Mesendoderm (in vitro differentiated cells): ENCODE measurements at places on chromosomes 6 and 20.

- DNase-seq = peak; percentile 44
Measured at GRCh38 chr20:4722571-4722970, 862 bp downstream of the PRND start.

DNA sequence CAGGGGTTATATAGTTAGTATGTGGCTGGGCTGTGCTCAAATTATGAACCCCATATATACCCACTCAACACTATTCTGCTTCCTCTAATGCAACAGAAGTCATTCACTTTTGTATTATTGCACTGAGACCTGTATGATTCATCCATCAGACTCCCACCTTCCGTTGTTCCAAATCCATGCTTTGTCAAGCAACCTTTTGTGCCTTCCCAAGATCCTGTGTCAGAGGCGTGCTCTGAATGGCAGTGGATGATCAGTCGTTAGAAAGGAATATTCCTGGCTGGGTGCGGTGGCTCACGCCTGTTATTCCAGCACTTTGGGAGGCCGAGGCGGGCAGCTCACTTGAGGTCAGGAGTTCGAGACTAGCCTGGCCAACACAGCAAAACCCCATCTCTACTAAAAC lies 103.2 kb downstream of the SH3BGRL2 start:
- DNase-seq = no peak

DNA sequence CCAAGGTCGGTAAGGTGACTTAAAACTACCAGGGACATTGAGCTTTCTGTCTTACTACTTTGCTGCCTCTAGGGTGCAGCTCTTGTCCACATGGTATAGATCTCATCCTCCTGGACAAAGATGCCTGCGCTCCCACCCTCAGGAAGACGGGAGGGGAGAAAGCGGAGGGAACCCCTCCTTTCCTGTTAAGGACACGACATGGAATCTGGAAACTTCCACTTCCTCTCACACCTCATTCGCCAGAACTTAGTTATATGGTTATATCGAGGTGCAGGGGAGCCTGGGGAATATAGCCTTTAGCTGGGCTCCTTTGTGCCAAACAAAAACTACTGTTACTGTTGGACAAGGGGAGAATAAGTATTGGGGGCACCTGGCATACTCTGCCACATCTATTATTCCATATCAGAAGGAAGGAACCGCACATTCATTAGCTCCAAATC lies 224.3 kb upstream of the TSHZ2 start:
- peak; percentile 67 for DNase-seq

DNA sequence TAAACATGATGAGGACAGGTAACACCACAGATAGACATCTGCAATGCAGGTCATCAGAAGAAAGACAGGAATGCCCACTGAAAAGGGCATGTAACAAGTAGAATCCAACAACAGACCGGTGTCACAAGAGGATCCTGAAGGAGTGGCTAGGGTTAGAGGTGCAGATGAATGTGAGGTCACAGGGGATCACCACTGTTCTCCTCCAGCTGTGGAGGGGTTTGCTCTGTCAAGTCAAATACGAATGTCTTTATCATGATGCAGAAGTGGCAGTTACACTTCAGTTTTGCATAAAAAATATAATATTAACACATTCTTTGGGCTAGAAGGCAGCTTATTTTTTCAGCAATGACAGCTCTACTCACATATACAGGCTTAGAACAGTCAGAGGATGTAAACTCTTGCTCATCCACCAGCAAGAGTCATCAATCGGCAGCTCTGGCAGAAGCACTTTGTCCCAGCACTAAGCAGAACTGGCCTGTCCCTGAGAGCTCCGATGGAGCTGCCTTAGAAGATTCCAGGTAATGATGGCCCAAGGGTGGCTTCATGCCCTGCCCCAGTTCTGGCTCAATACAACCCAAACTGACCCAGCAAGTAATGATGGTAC lies 130.4 kb upstream of the TRAF3IP2 start:
- no peak for DNase-seq

DNA sequence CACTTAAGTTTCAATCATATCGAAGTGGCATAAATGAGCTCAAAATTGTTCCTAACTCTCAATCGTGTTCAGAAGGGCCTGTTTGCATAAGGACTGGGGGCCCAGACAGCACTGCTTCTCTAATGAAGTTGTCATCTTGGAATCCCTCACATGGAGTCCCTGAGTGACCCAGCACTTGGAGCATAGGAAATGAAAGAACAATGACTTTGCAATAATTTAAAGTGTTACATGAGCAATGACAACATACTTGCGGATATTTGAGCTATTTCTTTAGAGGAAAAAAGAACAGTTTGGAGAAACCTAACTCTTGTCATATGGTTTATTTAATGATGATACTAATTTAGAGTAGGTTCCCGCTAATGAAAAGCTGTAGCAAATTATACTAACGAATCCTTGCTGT lies 239.9 kb downstream of the TSHZ2 start:
- DNase-seq = no peak

DNA sequence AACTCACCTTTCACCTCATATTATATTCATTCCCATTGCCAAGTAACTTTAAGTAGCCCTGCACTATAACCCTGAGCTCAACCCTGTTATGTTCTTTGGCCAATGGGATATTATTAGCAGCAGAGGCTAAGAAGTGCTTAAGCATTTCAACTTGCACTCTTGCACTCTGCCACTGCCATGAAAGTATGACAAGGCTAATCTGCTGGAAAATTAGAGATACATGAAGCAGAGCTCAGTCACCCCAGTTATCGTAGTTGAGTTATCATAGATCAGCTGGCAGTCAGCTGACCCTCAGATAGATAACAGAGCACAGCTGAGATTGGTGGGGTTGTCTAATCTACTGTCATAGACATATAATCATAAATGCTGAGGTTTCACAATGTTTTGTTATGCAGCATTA lies 209.4 kb upstream of the RUNX2 start:
- no peak for DNase-seq

GRCh38 chr6:156410649-156411048 lies 366.5 kb upstream of the ARID1B start:
- DNase-seq = no peak

- no peak for DNase-seq
Measured at GRCh38 chr20:44730441-44730840, 15.2 kb upstream of the KCNK15 start.

DNA sequence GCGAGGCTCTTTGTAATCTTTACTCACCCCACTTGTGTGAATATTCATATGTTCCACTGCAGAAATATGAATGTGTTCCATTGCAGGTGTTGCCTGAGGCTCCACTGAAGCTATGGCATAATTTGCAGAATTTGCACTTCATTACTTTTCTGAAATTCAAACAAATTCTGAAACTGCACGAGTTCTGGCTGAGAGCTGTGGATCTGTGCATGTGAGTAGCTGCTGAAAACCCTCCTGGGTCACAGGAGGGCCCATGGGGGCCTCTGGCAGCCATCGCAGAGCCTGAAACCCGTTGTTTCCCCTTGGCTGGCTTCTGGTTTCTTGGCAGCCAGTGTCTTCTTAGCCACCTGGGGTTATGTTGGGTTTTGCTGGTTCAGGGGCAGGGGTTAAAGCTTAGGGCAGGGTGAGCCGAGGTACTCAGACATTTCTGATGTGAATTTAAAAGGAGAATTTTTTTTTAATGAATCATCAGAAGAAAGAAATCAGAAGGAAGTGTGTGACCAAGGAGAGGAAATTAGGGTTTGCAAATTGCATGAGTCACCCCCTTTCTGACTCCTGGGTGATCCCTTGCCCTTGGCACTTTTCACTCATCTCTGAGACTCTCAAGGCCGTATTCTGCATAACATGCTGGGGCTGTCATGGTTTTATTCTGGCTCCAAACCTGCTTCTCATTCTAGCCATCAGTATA lies 40.6 kb downstream of the TOX2 start:
- peak; percentile 79 for DNase-seq

GRCh38 chr6:166502453-166502852 lies 84.0 kb downstream of the RAMACL start:
- no peak for DNase-seq

DNA sequence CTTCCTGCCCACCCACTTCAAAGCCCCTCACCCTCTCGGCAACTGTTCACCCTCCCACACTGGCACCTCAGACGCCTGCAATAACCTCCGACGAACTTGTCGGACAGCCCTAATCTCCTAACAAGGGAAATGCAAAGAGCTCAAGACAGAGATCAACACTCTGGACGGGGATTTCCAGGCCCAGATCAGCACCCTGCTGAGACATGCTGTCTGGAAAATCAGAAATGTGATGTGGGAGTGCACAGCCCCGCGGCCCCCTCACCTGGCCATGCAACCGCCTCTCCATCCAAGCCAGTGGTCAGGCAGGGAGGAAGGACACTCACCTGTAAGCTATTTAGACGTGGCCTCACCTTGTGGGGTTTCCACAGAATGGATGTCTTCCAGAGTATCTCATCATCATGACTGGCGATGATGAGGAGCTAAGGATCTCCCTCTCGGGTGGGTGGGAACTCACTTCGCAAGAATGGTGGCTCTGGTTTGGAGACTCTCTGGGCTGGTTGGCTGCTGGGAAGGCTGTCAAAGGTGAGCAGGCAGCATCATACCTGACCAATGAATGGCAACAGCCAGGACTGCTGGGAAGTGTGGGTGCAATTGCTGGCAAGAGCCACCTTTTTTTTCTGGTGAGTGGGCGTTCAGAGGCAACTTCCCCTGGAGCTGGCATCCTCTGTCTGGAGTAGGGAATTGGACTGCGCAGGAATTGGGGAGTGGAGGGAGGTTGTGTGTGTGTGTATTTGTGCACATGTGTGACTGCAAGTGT lies 28.1 kb upstream of the ADTRP start:
- DNase-seq = peak; percentile 67

- DNase-seq = no peak
Measured at GRCh38 chr20:63963348-63963741, 6.4 kb downstream of the ZNF512B start.

DNA sequence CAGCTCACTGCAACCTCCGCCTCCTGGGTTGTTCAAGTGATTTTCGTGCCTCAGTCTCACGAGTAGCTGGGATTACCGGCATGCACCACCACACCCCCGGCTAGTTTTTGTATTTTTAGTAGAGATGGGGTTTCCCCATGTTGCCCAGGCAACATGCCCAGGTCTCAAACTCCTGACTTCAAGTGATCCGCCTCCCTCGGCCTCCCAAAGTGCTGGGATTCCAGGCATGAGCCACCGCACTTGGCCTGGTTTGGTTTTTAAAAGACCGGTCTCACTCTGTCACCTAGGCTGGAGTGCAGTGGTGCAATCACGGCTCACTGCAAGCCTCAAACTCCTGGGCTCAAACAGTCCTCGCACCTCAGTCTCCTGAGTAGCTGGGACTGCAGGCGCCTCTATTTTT lies 40.1 kb downstream of the VSTM2L start:
- DNase-seq = no peak

GRCh38 chr6:72102561-72102960 lies 216.2 kb downstream of the RIMS1 start:
- no peak for DNase-seq

DNA sequence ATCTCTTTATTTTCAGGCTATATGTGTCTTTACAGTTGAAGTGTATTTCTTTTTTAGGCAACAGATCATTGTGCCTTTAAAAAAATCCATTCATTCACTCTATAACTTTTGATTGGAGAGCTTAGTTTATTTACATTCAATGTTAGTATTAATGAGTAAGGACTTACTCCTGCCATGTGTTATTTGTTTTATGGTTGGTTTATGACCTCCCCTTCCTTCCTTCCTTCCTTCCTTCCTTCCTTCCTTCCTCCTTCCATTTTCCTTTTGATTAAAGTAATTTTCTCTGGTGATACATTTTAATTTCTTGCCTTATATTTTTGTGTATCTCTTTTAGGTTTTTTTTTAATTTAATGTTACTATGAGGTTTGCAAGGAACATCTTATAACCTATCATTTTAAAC lies 1005.3 kb upstream of the EPHA7 start:
- no peak for DNase-seq

GRCh38 chr6:144548536-144548935 lies 263.4 kb downstream of the UTRN start:
- no peak for DNase-seq

GRCh38 chr20:12090920-12091319 lies 173.2 kb downstream of the BTBD3 start:
- DNase-seq = no peak

GRCh38 chr20:38834868-38835267 lies 29.4 kb downstream of the PPP1R16B start:
- DNase-seq = no peak

- no peak for DNase-seq
Measured at GRCh38 chr6:164753517-164753916, 555.9 kb downstream of the C6orf118 start.

DNA sequence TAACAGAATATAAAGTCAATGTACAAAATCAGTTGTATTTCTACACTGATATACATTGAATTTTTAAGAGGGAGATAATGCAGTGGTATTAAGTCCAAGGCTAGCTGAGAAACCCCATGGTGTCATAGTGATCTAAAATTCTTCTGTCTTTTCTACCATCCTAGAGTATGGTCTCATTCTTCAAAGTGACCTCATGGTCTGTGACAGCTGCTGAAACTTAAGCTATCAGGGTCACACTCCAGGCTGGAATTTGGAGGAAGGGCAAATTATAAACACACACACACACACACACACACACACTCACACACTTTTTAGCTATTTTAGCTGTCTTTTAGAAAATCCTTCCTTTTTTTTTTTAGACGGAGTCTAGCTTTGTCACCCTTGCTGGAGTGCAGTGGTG lies 47.3 kb upstream of the DYNLRB1 start:
- peak; percentile 31 for DNase-seq

DNA sequence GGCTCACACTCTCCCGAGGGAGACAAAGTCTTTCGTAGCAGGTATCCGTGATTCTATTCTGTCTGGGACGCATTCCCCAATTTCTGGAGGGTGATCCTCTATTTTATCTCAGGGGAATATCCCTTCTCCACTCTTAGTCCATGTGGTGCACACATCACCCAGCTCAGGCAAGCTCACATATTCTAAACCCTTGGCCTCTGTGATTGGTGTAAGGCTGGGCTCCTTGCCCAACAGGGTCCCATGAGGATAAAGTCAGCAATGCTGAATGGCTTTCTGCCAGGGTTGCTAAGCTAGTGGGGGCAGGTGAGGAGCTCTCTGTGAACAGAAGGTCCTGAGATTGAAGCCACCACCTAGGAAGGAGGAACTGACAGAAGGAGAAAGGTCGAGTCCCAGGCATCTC lies 137.2 kb downstream of the CDH26 start:
- DNase-seq = no peak

DNA sequence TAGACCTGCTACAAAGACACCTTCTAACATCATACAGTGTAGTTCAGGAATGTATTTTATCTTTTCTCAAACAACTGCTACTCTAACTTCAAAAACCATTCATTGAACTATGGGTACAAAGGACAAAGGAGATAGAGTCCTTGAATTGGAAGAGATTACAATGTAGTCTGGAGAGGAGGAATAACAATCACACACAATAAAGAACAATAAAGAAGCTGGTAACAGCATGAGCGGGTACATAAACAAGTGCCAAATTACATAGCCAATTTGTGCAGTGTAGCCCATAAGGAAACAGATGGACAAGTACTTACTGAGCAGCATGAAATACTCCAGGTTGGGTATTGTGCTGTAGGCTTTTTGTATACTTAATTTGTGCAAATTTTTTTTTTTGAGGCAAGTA lies 44.3 kb downstream of the OSTM1 start:
- DNase-seq = no peak

DNA sequence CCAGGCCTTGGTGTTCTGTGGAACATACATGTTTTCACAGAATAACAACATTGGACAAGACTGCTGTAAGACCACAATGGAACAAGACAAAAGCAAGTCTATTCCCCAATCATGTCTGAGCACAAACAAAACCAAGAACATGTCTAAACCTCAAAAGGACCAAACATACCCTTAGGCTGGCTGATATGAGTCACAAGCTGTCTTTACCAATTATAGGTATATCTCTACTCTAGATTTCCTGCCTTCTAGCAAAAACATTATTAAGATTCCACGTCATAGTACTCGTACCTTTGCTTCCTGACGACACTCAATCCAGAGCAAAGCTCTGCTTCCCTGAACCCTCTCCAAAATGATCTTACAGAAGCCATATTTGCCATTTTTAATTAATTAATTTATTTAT lies 15.4 kb upstream of the L3MBTL1 start:
- no peak for DNase-seq
